GM04504 (cell line): ENCODE measurements at places on chromosomes 5 and 9.

DNA sequence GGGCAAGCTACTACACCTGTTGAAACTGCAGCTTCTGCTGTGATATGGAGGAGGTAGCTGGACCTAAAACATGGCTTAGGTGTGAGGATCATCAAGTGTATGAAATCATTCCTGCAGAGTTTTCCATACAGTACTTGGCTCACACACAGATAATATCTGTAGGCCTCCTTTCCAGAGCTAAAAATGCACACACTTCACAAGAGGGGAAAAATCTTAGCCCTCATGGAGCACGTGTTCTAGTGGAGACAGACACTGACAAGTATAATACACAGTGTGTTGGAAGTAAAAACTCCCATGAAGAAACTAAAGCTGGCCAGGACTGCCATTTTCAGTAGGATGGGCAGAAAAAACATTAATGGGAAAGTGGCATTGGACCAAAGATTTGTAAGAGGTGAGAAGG lies 216.7 kb downstream of the CTNND2 start:
- no peak for DNase-seq

GRCh38 chr9:3675946-3676345 lies 150.1 kb upstream of the RFX3 start:
- DNase-seq, result no peak

GRCh38 chr5:139277171-139277570 lies 16.4 kb upstream of the MATR3 start:
- no peak for DNase-seq

DNA sequence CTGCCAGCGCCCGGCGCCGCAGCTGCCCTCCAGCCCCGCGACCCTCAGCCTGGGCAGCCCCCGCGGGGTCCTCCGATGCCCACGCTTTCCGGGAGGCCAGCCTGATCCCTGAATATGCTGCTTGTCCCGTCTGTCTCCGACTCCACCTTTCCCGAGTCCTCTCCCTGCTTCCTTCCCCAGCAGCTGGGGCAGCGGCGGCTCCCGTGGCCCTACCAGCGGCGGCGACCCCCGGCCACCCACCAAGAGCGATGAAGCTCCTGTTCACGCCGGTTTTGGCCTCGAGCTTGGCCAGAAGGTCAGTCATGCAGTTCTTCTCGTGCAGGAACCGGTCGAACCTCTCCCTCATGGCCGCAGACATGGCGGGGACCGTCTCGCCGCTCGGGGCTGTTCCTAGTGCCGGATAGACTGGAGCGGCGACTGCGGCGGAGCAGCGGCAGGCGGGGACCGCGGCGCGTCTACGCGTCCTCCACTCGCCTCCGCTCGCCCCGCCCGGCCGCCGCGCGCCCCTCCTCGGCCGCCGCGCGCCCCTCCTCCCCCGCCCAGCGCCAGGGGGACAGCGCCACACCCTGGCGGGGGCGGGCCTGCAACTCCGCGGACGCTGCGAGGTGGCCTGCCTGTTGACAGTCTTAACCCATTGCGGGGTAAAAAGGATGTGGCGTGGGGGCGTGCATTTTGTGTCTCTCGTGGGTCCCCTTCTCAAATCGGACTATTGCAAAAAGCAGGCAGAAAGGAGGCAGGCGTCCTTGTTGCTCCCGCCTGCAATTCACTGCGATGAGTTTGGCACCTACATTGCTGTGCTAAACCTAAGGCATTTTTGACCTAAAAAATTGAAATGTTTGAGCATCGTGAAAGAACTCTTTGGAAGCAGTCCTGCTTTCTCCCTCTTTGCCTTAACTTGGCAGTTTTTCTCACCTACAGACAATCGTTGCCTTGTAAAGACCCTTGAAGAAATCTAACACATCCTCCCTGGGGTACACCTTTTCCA lies at the start of gene REEP5:
Gene REEP5, minus strand, starts transcription at position 395 of the 985 bp plus-strand sequence. Its CDS starts 37 bp downstream, at position 358.
- peak; percentile 44 for DNase-seq

DNA sequence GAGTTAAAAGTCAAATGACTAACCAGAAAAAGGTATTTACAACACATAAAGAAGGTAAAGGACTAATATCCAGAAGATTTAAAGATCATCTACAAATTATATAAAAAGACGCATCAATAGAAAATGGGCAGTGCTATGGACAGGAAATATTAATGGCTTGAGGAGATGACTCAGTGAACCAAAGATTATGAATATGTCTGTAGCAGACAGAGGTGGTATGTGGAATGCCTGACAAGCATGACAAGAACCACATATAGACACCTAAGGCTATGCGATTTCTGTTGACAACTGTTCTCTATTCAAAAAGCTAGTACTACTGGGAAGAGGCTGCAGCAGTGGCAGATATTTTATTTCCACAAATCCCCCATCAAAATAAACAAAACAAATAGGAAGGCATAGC lies 177.0 kb upstream of the SH3GL2 start:
- no peak for DNase-seq

DNA sequence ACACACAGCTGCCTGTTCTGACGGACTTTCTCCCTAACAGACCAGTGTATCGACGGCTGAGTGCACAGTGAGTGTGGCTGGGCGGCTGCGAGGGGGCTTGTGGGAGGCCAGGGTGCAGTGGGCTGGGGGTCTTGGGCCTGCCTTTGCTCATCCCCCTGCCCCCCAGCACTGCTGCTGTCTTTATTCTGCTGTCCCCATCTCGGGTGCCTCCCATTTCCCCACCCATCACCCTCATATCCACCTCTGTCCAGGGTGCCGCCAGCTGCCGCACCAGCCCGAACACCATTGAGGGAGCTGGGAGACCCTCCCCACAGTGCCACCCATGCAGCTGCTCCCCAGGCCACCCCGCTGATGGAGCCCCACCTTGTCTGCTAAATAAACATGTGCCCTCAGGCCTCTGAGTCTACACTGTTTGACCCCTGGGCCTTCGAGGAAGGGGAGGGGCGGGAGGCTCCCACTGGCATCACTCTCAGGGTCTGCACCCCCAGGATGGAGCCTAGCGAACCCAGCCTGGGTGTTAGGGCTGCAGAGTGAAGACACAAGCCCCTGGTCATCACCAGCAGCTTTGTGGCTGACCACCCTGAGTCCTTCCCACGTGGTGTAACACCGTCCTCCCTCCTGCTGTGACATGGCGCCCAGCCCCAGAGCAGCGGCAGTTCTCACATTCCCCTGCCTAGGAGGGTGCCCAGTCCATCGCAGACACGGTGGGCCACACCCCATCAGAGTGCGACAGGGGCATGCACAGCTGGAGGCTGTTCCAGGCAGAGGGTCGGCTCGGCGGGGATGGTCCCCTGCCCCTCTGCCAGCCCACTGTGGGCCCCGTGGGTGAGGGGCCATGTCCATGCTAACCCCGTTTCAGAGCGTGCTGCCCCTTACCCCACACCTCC lies 4.0 kb downstream of the LCN2 start:
- DNase-seq, result no peak

- DNase-seq, result no peak
Observed at GRCh38 chr9:91008568-91008967, 206.9 kb downstream of the SYK start.

GRCh38 chr9:2039294-2040180 lies 24.4 kb downstream of the SMARCA2 start:
- no peak for DNase-seq

- DNase-seq, result no peak
Observed at GRCh38 chr5:6832994-6833393, 119.8 kb downstream of the TENT4A start.

DNA sequence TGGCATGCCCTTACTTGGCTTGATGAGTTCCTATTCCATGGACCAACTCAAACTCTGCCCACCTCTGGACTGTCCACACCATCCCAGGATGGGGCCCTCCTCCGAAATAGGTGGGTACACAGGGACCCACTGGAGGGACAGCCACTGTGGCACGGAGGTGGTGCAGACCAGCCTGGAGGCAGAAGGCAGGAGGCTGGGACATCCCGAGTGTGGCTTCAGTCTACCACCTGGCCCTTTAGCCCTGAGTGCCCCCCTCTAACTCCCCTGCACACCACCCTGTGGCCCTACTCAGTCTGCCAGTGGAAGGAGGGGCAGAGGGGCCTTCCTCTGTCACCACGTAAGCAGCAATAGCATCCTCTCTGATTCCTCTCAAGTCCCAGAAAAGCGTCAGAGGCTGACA lies 3.7 kb downstream of the IL3 start:
- no peak for DNase-seq

DNA sequence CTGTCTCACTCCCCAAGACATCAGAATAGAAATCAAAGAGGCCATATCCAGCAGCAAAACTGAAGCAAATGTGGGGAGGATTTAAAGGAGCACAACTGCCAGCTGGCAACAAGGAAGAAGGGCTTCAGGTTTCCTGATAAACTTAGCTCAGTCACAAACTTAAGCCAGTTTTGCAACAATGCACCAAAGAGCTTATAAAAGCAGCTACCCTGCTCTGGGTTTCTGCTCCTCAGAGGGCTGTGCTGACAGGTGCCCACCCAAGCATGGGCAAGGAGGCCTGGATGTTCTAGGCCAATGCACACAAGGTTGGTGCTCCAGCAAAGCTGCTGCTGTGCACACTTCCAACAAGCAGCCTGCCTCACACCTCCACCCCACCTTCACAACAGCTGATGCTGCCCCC lies 132.9 kb downstream of the SIL1 start:
- no peak for DNase-seq

DNA sequence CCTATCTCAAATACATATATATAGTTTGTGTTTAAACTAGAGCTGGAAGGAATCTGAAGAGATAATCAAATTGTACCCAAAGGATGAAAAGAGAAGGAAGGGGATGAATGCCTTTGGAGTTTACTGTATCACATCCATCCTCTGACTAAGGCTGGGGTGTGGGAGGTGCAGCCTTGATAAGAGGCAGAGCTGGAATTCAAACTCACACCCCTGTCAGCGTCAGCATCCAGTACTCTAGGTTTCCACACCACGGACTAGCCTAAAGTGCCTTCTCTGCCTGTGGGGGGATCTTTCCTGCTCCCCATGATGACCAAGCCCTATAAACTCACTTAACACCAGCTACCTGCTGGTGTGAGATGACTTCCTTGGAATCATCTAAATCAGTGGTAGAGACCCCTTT lies 48.1 kb downstream of the EPB41L4B start:
- no peak for DNase-seq

GRCh38 chr9:100459963-100460362 lies 13.0 kb upstream of the TMEFF1 start:
- no peak for DNase-seq

DNA sequence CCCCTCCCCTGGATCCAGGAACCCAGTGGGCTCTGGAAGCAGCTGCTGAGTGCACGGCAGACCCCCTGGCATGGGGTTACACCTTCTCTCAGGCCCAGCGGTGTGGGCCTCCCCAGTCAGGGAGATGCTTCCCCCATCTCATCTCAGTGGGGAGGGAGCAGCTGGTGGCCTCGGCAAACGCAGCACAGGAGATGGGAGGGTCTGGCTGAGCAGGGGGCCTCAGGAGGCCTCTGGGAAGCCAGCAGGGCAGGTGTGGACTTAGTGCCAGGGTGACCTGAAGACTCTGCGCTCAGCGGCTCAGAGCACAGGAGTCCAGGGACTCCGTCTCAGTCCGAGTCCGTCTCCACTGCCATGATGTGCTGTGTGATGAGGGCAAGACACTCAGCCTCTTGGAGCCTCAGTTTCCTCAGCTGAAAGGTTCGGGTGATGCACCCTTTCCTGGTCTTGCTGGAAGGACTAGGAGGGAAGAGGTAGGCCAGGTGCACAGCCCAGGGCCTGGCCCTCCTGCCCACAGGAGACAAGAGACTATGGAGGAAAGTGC lies 100.6 kb downstream of the GTF3C4 start:
- no peak for DNase-seq

DNA sequence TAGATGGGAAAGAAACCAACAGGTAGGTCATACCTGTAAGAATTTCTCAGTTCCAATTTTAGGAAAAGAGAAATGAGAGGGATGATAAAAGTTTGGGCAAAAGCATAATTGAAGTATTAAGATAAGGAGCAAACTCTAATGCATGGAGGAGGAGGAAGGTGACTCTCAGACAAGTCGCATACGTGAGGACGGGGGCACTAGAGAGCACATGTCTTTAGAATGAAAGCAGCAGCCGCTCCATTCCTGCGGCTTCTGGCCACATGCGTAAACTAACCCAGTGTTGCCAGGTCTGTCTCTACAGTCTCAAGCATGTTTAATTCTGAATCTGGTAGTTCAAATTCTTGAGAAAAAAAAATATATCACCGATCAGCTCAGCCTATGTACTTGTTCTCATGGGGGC lies 371.5 kb upstream of the SLC30A5 start:
- DNase-seq, result no peak

GRCh38 chr9:114275246-114276004 lies 47.5 kb upstream of the ORM1 start:
- no peak for DNase-seq

DNA sequence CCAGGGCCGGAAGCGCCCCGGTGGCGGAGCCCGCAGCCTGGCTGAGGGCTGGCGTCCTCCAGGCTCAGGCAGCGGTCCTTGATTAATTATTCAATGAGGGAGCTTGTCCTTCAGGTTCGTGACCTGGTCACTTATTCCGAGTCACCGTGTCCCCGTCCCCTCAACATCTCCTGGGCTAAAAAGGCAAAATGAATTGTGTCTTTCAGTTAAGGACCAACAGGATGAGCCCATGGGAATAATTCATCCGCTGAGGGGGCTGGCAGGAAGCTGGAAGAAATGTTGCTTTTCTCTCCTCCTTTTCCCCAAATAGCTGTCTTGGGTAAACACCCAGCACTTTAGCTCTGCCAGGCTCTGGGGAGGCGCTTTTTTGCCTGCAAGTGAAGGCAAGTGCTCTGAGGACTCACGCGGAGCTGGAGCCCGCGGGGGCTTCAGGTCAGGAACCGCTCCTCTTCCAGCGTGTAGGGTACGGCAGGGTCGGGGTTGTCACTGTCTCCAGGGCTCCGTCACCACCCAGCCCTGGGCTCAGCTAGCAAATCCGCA lies 13.1 kb downstream of the KCNT1 start:
- DNase-seq, result no peak
